ENCODE measurements at places on chromosomes 2 and 18.
A peak's percentile ranks its signal among the peaks of the same experiment; 100 is the strongest.

GRCh38 chr2:185137700-185138099, 539.4 kb downstream of the ZNF804A start:
- DNase-seq = peak; percentile 25

DNA sequence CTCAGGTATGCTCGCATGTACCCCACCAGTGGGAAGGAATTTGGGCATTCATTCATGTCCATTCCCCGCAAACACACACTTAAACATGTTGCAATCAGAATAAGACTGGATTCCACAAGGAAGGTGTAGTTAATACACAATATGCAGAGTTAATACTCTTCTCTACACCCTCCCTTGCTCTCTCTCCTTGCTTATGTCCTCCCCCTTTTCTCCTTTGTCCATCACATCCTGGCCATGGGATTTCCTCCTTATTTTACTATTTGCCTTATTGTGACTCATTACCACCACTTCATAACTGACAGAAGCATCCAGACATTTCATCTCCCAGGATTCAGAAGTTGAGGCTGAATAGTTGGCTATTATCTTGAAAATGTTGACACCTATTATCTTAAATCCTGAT, 473.8 kb upstream of the SPHKAP start:
- DNase-seq = no peak

DNA sequence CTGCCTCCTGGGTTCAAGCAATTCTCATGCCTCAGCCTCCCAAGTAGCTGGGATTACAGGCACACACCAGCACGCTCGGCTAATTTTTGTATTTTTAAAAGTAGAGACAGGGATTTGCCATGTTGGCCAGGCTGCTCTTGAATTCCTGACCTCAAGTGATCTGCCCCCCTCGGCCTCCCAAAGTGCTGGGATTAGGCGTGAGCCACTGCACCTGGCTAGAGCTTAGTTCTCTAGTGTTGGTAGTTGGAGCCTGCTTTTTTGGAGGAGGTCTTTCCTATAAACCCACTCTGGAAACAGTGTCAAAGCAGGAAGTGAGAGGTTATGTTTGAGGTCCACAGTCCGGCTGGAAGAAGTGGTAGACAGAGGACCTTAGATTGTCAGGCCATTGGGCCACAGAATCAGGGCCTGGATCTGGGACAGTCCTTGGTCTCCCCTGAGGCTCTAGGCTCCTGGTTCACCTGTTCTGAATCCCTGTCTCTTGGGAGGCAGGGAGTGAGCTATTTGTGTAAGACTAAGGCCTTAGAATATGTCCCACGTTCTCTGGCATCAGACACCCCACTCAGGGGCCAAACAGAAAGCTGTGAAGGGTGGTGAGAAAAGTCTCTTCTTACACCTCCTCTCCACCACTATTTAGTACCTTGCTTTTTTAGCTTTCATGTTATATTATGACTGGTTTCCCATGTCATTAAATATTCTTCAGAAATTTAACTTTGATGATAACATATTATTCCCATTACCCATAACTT, 34.5 kb downstream of the PCBP1 start:
- DNase-seq = no peak

DNA sequence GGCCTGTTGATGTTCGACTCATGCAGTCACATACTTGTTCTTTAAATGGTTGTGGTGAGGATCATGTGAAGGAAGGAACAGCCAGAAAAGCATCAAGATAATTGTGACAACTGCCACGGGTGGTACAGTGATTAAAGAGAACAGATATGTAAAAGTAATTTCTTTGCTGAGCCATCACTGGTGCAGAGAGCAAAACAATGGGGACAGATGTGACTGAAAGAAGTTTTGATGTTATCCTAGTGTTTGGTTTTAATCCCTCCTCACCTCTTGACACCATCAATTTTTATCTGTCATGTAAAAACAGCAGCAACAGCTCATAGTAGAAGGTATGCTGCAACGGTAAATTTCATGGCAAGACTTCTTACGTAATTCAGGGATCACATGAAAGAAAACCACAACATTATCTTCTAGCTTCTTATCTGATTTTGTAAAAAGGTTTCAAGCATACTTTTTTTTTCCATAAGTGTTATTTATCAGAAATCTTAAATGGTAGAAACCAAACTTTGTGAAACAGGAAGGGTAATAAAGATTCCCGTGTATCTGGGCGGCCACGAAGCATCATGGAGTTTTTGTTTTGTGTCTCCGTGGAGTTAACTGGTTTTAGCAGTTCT, 65.2 kb downstream of the PLCL1 start:
- no peak for DNase-seq

GRCh38 chr2:134225841-134226240, 28.0 kb upstream of the MGAT5 start:
- peak; percentile 23 for DNase-seq

GRCh38 chr2:17610521-17610920, 70.0 kb downstream of the VSNL1 start:
- DNase-seq = no peak

DNA sequence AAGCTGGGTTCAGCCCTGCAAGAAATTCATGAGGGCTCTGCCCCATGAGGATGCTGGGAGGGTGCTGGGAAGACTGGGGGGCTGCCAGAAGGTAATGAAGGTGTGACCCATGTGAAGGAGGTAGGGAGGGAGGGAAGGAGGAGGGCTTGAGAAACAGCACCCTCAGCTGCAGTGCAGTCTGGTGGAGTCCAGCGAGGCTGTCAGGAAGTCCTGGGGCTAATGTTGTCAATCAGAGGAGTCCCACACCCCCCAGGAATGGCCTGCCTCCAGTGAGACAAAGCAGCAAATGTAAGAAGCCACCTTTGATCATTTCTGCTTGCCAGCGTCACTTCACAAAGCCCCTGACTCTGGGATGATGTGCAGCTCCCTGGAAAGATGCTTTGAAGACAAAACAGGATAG, 248.4 kb downstream of the SH3BP4 start:
- no peak for DNase-seq

DNA sequence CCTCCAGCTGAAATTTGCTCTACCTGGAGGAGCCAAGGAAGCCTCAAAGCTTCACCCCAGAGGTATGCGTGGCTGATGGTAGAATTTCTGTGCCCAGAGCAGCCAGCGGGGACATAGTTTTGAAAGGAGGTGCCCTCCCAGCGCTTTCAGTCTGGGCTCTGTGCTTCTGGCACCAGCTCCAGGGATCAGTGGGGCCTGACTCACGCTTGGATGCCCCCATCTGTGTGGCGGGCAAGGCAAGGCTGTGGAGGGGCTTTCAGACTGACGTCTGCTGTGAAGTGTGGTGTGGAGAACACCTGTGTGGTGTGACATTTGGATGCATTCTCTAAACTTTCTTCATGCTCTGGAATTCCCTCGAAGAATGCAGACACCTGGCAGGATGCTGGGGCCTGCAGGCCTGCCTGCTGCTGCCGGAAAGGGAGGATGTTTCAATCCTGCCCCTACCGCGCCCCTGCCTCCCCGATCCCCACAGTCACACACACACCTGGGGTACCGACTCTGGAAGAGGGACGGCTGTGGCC, 84.1 kb downstream of the CTIF start:
- DNase-seq = no peak

DNA sequence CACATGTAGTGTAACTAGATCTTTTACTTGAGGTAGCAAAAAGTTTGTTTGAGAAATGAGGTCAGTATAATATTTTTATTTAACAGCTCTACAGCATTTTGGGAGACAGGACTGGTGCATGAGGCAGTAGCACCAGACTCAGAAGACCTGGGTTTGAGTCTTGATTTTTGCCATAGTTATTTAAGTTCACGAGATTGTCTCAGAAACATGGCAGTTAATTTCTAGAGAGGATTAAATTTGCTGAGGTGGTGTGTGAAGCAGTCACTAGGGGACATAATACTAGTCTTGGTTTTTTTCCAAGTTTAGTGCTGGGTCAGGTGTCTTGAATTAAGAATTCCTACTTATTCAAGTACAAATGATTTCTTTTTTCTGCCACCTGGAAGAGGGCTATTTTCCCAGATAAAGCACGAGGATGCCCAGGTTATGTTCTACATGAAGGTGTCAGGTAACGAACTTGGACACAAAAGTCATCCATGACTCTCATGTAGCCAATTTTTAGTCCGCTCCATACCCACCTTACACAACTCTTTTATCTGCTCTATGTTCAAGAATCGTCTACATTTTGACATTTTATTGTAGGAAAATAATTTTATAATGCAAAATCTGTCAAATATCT, 1.4 kb downstream of the MARCHF7 start:
- DNase-seq = peak; percentile 1

DNA sequence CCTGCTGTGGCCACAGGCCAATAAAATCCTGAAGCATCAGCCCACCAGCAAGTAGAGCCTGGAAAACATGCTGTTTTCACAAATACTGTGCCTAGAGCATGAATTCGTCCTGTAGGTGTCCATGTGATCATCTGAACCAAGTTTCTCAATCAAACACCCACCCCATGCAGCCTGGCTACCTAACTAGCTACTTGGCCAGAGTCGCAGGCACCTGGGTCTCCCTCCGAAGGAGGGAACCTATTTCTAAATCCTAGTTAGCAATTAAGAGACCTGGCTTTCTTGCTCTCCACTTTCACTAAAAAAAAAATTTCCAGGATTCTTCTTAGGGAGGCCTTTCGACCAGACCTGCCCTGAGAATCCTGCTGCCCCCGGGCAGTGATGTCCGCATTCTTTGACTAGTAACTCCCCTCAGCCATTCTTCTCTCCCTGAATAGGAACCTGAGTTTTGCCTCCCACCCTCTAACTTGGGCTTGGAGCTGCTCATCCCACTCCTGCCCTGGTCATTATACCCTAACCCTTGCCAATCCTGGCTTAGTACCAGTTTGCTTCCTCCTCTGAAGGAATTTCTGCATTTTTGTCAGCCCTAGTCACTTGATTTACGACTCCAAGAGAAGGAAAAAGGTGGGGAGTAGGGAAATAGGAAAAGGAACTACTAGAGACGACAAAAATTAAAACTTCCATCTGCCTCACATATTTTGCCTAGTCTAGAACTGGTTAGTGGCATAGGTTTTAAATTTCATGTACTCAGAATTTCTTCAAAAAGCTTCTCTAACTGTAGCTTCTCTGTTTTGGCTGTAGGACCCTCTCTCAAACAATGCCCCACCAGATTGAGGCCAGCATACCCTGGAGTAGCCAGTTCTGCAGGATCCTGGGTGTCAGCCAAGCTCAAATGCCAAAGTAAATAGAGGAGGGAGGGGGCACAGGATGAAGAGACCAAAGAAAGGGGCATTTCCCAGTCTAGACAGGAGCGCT, 25.4 kb upstream of the TANK start:
- peak; percentile 23 for DNase-seq

GRCh38 chr18:40148960-40149359, 1806.1 kb upstream of the PIK3C3 start:
- no peak for DNase-seq

GRCh38 chr2:29583104-29583503, 338.3 kb downstream of the ALK start:
- no peak for DNase-seq

DNA sequence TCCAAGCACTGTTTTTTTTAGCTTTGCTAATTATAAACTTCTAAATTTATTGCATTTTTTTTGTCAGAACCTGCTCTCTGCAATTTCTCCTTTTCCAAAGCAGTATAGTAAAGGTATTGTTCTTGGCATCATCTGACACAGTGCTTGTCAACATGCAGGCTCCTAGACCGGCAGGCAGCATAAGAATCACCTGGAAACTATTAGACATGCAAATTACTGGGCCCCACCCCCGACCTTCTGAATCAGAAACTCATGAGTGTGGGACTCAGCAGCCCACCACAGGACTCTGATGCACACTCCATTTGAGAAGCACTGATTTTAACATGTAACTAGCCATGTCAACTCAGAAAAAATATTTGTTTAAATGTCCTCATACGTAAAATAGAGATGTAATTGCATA, 551.1 kb upstream of the CELF4 start:
- peak; percentile 3 for DNase-seq

GRCh38 chr2:136238286-136239078, 120.5 kb upstream of the CXCR4 start:
- DNase-seq = no peak

DNA sequence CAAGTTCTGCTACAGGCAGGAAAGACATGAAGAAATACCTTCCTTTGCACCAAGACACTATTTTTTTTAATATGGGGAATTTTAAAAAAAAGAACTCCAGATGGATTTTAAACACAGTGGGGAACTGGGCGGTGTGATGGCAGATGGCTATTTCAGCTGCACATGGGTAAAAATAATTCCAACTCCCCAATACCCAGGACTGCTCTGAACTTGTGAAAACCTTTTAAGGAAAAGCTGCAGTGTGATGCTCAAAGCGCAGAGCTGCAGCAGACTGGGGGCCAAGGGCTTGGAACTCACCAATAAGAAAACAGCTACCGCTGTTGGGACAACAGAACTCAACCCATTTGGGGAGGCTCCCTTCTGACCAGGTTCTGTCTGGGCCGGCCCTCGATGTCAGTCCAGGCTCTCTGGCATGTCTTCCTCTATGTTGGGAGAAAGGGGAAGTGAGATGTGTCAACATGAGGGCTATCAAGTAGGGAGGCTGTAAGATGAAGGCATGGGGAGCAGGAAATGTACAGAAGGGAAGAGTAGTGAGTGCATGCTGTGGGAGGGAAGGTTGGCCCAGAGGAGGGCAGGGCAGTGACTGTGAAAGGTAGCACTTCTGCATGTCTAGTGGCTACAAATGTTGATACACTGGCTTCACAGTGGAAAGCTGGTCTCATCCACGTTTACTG, 64.0 kb upstream of the SLC14A2 start:
- DNase-seq = no peak

DNA sequence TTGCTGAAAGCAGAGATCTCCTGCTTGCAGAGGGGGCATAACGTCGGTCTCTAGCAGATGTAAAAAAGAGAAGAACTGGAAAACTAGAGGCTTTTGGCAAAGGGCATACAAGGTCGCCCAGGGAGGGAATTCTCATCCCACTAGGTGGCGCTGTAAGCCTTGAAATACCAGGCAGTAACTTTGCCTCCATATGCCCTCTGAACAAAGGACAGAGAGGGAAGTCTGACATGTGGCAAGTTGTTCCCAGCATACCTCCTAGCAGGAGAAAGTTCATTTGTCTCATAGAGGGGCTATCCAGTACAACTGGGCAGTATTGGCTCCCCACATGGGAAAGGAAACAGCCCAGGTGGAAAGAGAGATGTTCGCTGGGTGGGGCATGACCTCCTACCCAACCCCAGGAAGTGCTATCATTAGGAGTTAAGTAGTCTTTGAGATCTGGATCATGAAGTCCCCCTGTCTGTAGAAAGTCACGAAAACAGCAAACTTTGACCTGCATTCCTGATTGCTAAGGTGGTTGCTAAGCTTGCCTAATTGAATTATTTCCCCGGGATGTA, 39.9 kb downstream of the STK17B start:
- DNase-seq = no peak

- DNase-seq = peak; percentile 32
Observed at GRCh38 chr2:133705287-133705686, 137.0 kb upstream of the NCKAP5 start.

DNA sequence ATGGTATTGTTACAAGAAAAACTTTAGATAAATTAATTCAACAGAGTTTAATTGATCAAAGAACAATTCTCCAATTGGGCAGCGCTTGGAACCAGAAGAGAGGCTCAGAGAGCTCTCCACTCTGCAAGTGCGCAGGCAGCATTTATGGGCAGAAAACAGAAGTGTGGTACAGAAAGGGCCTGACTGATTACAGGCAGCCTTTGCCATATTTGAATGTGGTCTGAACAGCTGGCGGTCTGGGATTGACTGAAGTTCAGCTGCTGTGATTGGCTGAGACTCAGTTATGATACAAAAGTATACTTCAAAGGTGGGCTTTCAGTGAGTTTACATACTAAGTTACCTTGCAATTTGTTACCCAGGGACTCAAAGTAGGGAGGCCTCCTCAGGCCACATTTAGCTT, 301.3 kb upstream of the ID2 start:
- DNase-seq = no peak

- peak; percentile 69 for DNase-seq
Observed at GRCh38 chr2:102826904-102827303, 65.1 kb downstream of the TMEM182 start.

All from NCI-H1105 (cell line).